ENCODE measurements at places on chromosomes 12 and 14.

- DNase-seq = no peak
Observed at GRCh38 chr12:5912437-5913334, 32.4 kb downstream of the ANO2 start.

GRCh38 chr12:61654698-61655097 is 605.5 kb upstream of the USP15 start:
- DNase-seq = no peak

DNA sequence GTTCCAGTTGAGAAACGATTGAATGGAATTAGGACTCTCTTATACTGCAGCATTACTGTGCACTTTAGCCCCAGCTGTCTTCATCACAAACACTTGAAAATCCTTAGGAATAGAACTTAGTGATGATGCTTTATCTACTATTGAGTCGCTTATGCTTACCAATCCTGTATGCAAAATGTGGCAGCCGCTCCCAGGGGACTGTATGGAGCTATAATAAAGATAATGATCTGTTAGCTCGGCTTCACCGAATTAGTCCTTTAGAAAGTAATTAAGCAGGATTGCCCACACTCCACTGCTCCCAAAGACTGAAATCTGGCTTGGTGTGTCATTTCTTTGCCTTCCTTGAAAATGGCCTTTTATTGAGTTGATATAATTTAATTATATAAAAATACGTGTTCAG is 10.6 kb downstream of the EML1 start:
- no peak for DNase-seq

- no peak for DNase-seq
Observed at GRCh38 chr12:109247831-109248654, 61.0 kb downstream of the FOXN4 start.

- no peak for DNase-seq
Observed at GRCh38 chr12:85733221-85733840, 102.9 kb downstream of the RASSF9 start.

DNA sequence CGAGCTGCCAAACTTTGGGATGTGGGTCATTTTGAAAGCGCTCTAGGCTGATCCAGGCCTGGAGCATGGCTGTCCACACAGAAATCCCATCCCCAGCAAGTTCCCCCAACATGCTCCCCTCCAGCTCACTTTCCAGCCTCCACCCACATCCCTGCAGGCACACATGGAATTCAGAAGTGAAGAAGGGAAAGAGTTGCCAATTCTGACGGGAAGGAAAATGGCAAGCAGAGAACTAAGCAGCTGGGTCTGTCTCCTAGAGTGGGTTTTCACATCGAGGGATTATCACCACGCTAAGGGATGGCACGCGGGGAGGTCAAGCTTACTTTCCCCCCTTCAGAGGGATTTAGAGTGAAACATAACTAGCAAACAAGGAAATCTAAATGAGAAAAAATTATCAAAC is 142.3 kb downstream of the RIMBP2 start:
- no peak for DNase-seq

- DNase-seq = no peak
Observed at GRCh38 chr14:102471921-102472790, 37.4 kb downstream of the ANKRD9 start.

DNA sequence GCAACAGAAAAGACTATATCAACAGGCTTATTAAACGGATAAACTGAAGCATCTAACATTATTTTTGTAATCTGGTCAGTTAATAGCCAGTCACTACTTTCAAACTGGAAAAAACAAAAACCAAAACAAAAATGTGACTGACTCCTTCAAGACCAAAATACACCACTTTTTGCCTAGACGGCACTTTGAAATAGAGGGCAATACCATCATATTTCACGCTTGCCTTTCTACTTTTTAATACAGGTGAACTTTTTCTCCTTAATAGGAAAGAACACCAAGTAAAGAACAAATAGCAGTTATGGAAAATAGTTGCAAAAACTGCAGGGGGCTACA is 550 bp upstream of the NUP107 start:
- DNase-seq = no peak

DNA sequence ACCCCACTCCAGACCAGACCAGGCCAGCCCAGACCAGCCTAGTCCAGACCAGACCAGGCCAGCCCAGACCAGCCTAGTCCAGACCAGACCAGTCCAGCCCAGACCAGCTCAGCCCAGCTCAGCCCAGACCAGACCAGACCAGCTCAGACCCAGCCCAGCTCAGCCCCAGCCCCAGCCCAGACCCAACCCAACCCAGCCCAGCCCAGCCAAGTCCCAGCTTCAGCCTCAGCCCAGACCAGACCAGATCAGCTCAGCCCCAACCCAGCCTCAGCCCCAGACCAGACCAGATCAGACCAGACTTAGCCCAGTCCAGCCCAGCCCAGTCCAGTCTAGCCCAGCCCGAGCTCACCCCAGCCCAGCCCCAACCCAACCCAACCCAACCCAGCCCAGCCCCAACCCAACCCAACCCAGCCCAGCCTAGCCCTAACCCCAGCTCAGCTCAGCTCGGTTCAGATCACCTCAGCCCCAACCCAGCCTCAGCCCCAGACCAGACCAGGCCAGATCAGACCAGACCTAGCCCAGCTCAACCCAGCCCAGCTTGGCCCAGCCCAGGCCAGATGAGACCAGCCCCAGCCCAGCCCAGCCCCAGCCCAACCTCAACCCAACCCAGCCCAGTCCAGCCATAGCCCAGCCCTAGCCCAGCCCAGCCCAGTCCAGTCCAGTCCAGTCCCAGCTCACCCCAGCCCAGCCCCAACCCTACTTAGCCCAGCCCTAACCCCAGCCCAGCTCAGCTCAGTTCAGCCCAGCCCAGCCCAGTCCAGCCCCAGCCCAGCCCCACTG is 204.7 kb downstream of the BCL11B start:
- no peak for DNase-seq

DNA sequence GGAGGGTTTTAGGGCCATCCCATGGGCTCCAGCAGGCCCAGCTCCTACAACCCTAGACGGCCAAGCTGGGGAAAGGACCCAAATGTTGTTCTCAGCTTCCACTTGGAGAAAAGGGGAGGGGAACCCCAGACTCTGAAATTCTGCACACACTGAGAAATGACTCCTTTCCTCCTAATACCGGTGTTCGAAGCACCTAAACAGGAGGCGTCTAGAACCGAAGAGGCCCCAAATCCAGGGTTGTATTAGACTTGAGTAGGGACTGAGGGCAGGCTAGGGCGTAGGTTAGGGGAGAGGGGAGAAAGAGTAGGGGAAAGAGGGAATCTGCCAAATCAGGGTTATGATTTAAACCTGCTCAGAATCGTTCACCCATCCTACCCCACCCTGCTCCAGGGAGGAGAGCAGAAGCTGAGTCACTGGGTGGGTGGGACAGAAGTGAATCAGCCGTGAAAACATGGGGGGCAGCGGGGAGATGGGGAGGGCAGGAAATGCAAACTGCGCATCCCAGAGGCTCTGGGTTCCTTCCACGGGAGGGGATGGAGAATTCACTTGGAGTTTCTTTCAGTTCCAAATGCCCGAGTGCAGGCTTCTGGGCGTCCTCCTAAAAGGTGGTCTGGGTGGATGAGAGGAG is 1.0 kb downstream of the IGFBP6 start:
- DNase-seq = no peak

DNA sequence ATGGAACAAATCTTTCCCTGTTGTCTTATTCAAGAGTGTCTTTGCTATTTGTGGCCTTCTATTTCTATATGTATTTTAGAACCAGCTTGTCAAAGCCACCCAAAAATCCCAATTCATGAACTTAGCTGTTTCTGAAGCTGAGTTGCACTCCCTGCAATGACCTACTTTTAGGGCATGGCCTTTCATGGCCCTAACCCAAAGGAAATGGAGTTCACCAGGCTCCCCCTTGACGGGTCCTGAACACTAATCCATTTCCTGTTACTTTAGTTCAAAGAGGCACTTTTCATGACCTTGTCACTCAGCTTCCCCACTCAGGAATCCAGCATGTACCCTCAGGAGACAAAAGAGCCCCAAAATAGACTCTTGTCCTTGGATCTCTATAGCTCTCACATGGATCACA is 7.6 kb downstream of the TMED8 start:
- DNase-seq = no peak

DNA sequence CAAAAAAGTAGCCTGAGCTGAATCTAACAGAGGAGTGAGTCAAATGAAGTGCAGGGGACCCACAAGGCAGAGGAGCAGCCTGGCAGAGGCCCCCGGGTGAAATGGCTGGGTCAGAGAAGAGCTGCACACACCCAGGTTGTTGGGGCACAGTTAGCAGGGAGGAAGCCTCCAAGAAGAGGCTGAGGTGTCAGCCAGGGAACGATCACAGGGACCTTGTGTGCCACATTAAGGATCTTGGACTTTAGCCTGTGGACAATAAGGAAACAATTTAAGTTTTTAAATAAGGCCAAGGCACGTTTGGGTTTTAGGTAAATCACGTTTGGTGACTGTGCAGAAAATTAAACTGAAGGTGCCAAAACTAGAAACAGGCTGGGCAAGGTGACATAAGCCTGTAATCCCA is 35.1 kb downstream of the OR10P1 start:
- no peak for DNase-seq

- DNase-seq = no peak
Observed at GRCh38 chr12:121250359-121250758, 40.4 kb downstream of the P2RX4 start.

GRCh38 chr12:57558864-57559263 is 9.0 kb downstream of the KIF5A start:
- DNase-seq = no peak

GRCh38 chr12:84912198-84913128 is at the start of gene SLC6A15:
TSS of gene SLC6A15 (minus strand) at chr12:84912799. CDS start at chr12:84892120, 20,679 bp downstream.
- DNase-seq = no peak

- no peak for DNase-seq
Observed at GRCh38 chr14:74927225-74927624, 4.2 kb upstream of the RPS6KL1 start.

- no peak for DNase-seq
Observed at GRCh38 chr12:110199339-110200123, 75.4 kb downstream of the IFT81 start.

DNA sequence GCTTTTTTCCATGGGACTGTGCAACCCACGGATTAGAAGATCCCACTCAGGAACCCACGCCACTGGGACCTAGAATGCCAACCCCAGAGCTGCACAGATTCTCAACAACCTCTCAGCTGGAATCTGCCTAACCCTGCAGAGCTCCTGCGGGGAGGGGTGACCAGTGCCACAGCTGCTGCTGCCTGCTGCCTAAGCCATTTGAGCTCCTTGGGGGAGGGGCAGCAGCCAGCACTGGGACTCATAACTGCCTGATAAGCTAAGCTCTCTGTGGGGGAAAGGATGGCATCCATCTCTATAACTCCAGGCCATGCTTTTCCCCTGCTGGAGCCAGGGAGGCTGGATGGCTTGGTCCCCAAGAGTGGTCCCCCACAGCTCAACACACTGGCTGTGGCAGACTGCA is 182.8 kb downstream of the SLC5A8 start:
- DNase-seq = no peak

DNA sequence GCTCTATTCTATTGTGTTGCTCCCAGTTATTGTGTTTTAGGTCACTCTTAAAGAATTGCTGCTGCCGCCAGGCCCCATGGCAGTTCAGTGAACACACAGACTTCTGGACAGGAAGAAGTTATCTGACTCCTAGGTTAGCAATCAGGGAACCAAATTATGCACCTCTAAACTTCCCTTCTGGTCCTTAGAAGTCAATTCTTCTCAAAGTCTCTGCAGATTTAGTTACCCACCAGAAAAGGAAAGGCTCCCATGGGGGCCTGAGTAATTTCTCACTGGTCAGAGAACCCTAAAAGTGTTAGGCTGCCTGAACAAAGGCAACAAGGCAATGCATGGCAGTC is 10.0 kb downstream of the EMP1 start:
- DNase-seq = no peak
